ENCODE measurements at places on chromosomes 11 and 22. TPM values are rescaled to one million over a fixed set of nuclear protein-coding genes. Genes with fewer than 3 reads are reported as not detected.

Gene PYGM
- 0.60 TPM for total RNA-seq

Gene FAT3
- 2.0 TPM for total RNA-seq

Gene POTEH
- not detected for total RNA-seq

Gene DRAP1
- total RNA-seq = 124 TPM

Gene SERHL2
- total RNA-seq = 3.6 TPM

Gene AGBL2
- 2.0 TPM for total RNA-seq

Gene IL18BP
- total RNA-seq = 4.5 TPM

Gene OR8H2
- not detected for total RNA-seq

Gene NCF4
- not detected for total RNA-seq

Data from smooth muscle cell of the umbilical artery (primary cell).